GM23248 (cell line): ENCODE measurements at places on chromosomes 7 and 10.
A peak's percentile ranks its signal among the peaks of the same experiment; 100 is the strongest.

DNA sequence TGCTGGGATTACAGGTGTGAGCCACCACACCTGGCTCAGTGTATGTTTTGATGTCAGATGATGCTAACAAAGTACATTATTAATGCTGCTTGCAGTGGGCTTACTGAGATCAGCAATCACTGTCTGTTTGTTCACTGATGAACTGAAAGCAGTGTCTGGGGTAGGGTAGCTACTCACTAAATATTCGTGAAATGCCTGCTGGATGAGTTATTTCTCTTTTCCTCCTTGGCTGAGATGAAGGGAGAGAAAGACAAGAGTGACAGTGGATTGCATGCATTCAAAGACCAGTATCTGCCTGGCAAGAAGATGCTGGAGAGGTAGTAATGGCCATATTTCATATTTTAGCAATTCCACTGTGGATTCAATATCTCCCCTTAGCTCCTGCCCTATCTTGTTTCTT lies 32.3 kb downstream of the FAM107B start:
- DNase-seq, result no peak

- peak; percentile 45 for DNase-seq
Observed at GRCh38 chr7:23347033-23347681, 48.0 kb downstream of the MALSU1 start.

GRCh38 chr7:5382281-5382892 lies 41.2 kb downstream of the TNRC18 start:
- DNase-seq, result peak; percentile 38

GRCh38 chr7:5679048-5679812 lies 102.2 kb downstream of the RNF216 start:
- no peak for DNase-seq

- DNase-seq, result peak; percentile 81
Observed at GRCh38 chr10:118167056-118167700, 120.4 kb upstream of the RAB11FIP2 start.

DNA sequence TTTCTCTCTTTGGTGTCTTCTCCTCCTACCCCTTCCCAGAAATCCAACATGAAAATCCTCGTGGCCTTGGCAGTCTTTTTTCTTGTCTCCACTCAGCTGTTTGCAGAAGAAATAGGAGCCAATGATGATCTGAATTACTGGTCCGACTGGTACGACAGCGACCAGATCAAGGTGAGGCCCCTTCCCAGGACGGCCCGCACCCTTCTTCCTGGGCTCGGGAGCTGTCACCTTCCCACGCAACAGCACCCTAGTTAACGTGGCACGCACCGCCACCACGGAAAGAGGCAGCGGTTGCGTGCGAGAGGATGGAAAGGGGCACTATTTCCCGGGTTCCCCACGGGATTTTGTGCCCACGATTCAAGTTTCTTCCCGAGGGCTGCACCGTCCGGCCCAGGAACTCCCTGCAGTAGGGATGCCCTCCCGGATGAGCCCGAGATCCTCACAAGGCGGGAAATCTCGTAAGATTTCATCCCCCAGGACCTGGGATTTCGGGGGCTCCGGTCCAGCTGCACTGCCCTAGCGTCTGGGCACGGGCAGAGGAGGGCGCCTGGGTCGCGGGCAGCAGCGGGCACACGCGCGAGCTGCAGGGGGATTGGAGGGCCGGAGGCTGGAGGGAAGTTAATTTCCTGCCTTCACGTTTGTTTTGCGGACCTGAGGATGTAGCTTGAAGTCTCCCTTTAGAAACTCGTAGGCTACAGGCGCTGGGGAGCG lies 834 bp downstream of the TAC1 start:
- DNase-seq, result no peak

- no peak for DNase-seq
Observed at GRCh38 chr10:2252096-2252495, 514.8 kb upstream of the ADARB2 start.

DNA sequence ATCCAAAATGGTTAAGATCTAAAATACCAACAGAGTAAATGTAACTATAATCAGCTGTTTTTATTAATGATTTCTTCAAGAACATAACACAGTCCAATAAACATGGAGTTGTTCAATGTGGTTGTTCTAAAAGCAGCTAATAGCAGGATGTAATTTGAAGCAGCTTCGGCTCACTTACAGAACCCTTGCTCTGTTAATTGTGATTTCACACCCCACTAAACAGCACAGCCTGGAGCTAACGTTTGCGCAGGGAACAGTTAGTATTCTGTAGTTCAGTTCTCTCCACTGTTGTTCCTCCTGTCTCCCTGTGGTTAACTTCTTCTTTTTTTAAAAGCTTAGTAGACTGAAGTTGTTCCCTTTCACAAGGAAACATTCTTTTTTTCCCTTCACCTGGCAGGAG lies 104.0 kb downstream of the GRM3 start:
- DNase-seq, result no peak

DNA sequence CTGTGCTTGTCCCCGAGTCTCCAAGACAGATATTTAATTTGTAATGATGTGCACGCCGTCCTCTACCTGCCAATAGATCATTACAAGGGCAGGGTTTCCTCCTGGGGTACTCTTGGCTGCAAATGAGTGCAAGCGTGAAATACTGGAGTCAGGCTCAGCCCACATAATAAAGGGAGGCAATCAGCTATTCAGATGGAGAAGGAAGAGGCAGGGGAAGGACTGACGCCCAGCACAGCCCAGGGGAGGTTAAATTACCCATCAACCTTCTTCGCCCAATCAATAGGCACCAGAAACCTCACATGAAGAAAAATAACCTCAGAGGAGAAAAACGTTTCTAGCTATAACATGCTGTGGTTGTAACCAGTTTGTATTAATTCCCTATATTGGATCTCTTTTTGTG lies 544.9 kb upstream of the ADARB2 start:
- DNase-seq, result no peak

GRCh38 chr7:35463176-35463700 lies 209.3 kb upstream of the TBX20 start:
- no peak for DNase-seq

- DNase-seq, result peak; percentile 21
Observed at GRCh38 chr7:92589056-92589455, 1.1 kb downstream of the FAM133B start.

DNA sequence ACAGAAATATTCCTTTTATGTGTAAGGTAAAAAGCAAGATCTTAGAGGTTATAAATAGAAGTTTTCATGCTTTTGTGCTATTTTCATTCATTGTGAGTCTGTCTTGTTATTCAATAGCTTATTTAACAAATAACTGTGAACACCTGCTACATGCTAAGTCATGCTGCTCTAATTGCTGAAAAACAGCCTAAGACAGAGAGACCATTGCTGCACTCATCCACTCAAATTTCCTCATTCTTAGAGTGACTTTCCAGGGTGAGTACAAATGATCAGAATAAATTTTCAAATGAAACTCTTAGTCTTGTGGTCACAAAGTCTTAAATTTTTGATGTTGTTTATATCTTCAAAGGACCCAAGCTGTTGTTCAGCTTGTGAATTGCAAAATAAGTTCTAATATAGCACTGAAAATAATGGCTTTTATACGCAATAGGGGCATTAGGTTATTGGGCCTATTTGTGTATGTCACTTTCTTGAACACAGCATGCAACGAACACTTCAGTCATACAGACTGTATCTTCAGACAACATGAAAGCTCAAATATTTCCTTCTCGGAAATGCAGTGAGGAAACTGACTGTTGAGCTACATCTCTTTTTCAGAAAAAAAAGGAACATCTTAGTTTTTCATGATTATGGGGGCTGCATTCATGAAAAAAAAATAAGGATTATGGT lies 247.9 kb upstream of the PCDH15 start:
- no peak for DNase-seq

GRCh38 chr10:80410578-80411145 lies 2.3 kb downstream of the PRXL2A start:
- DNase-seq, result no peak

DNA sequence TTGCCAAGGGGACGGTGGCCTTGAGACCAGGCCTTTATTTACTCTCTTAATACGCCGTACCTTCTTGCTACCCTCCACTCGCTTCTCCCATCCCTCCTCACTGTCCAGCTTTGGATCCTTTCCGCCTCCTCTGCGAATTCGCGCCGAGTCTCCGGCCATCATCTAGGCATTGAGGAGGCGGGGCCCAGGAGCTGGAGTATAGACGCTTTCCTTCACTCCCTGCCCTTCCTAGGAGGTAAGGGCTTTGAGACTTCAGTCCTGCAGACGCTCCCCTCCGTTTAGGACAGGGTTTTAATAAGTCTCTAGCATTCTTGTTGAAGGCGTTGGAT lies 538 bp downstream of the TFAM start:
- peak; percentile 77 for DNase-seq

GRCh38 chr10:69844698-69845097 lies 43.0 kb downstream of the COL13A1 start:
- DNase-seq, result no peak

DNA sequence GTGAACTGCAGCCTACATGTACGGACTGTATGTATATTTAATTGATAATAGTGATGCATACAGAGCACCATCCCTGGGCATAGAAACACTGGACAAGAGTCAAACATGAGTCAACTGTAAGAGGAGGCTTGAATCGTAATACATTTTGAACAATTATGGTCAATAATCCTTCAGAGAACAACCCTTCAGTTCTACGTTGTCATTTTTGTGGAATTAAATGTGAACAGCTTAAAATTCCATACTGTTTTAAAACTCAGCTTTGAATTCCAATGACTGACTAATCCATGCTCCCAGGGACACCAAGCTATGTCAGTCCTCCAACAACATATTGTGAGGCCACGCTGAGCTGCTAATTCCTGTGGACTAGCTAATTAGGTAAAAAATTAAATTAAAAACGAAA lies 41.5 kb upstream of the KMT2E start:
- peak; percentile 84 for DNase-seq

GRCh38 chr10:16597656-16598055 lies 76.0 kb upstream of the C1QL3 start:
- peak; percentile 12 for DNase-seq

DNA sequence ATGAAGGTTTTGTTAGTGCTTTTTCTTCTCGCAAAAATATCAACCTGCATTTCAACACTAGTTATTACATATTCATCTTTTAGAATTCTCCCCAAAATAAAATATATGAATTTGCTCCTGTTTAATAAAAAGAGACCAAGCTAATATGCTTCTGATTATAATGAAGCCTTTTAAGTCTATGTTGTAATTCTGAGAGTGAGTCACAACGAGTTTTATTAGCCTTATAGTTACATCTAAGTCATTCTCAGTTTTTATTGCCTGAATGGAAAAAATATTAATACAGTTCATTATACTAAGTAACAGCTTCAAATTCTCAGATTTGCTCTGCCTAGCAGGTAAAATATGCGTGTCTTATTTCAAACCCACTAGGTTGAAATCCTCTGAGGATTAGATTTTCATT lies 152.4 kb upstream of the CELF2 start:
- DNase-seq, result peak; percentile 77

- peak; percentile 61 for DNase-seq
Observed at GRCh38 chr7:154953006-154953684, 49.8 kb downstream of the PAXIP1 start.

- no peak for DNase-seq
Observed at GRCh38 chr7:80770675-80771081, 132.2 kb downstream of the CD36 start.

DNA sequence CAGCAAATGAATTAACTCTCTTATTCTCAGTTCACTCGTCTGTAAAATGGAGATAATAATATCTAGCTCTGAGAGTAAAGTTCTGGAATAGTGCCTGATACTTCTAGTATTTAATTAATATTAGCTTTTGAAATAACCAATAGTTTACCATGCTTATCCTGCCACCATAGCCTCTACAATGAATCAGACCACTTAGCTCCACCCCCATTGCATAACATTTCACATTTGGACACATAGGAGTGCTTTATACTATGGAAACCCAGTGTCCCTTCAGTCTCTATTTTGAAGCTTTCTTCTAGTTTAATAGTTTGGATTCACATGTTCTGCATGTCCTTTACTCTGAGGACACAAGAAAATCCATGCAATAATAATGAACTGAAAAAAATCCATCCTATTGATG lies 427.3 kb upstream of the C7orf33 start:
- no peak for DNase-seq

DNA sequence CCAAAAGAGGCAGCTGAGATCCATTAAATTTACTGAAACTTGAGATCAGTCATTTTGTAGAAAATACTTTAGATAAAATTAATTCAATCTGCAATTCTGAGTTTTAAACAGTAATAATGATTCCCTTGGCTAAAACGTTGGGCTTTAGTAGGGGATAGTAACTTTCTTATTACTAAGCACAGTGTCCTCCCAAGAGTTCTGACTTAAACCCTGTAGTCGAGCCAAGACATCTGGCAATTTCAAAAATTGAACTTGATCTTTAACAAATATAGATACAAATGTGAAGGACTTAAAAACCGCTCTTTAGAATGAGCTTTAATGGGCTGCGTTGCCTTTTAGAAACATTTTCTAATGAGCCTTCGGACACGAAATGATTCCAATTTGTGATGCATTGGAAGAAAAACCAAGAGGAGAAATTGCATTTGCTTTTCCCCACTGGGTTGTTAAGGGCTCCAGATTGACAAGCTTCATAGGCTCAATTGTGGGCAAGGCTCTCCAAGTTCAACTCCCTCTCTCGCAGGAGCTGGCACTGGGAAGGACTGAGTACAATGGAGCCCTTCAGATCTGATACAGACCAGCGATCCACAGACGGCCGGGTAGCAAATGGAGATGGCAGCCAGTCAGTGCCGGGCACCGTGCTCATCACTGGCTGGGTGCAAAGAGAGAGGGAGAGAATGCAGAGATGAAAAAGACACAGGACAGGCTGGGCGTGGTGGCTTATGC lies 921.3 kb upstream of the AUTS2 start:
- no peak for DNase-seq

- no peak for DNase-seq
Observed at GRCh38 chr10:121043124-121043849, 192.1 kb downstream of the WDR11 start.

GRCh38 chr7:836429-836828 lies 4.2 kb downstream of the SUN1 start:
- peak; percentile 75 for DNase-seq

DNA sequence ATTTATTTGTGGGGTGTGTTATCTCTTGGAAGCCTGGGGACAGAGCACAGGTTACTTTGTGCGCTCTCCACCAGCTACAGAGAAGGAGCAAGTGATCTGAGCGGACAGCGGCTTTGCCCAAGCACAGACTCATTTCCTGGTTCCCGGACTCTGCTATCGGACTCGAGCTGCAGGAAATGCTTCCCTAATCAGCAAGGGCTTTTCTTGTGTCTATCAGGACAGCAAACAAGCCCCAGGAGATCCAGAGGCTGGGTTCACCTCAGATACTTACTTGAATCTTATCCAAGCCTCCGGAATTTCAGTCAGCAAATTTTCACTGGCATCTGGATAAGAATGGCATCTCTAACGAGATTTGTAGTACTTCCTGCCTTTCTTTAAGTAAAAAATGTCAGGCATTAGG lies 27.8 kb downstream of the MRC1 start:
- peak; percentile 75 for DNase-seq
